ENCODE measurements at places on chromosomes 12 and 14.

DNA sequence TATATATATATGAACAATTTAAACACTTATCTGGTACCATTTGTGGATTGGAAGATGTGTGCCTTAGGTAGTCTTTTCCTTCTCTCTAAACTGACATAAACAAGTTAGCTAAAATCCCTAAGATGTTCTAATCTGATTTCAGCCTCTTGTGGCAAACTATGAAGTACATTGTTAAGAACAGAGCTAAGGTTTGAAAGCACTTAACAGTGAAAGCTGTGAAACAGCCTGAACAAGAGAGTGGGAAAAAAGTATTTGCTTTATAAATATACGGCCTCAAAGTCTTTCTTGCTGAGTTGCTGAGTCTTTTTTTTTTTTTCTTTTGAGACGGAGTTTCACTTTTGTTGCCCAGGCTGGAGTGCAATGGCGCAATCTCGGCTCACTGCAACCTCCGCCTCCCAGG lies 53.7 kb upstream of the PELI2 start:
- no peak for DNase-seq

DNA sequence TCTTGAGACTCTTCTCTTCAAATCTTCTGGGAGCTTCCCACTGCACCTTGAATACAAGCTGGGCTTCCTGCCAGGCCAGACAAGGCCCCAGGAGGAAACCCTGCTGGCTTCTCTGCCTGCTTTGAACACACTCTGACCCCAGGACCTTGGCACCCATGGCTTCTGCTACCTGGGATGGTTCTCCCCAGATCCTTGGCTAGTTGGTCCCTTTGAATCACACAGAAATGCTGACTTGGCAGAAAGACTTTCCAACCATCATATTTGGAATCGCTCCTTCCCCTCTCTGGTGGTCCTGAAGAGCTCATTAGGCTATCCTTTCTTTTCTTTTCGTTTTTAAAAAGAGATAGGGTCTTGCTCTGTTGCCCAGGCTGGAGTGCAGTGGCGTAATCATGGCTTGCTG lies 132.7 kb downstream of the RBM19 start:
- no peak for DNase-seq

GRCh38 chr12:128940090-128940888 lies 87.0 kb downstream of the GLT1D1 start:
- no peak for DNase-seq

DNA sequence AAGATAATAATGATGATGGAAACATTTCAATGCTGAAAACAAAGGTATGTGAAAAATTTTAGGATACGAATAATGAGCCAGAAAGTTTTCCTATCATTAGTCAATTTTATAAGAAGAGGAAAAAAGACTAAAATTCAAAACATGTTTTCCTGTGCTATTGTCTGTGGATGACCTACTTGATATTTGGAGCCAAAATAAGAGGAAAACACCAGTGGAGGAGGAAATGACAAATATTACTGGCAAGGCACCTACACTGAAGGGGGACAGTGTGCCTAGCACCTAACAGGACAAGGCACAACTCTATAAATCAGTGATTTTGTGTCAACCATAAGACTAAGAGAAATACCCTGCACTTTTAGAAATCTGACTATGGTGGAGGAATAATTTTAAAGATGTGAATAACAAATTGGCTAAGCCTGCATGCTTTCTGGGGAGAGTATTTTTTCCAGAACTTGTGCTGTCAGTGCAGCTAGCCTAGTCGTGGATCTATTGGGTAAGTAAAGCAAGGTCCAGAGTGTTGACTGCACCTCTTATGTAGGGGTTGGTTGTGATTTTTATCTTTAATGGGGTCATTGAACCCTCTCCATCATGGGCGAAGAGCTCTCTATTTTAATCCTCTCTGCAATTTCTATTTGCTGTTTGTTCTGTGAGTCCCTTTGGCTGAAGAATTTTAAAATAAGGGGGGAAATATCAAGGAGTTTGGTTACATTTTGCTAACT lies 398.0 kb downstream of the TMTC2 start:
- DNase-seq: no peak

DNA sequence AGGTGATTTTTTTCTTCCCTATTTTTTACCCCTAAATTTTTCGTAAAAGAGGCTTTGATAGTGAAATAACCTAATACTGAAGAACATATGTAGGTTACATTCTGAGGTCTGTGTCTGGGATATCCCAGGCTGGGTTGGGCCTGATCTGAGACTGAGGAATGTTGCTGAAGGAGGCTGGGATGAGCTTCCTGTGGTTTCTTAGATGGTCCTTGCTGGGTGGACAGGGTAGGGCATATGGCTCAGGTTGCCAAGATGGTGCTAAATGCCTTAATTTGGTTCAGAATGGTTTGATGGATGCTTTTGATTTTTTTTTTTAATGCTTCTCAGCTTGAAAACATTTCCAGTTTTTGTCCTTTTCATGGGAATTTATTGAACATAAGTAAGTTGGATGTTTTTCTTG lies 124.6 kb upstream of the PMCH start:
- DNase-seq: no peak

DNA sequence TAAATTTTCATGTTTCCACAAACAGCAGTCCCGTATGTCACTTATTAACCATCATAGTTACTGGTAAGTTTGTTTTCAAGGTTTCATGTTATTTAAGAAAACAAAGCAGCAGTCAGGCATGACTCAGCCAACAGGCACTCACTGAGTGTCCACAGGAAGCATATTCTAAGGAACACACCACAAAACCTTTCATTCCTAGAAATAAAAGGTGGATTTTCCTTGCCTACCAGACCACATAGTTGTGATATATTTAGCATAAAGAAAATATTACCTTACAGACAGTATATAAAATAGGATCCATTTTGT lies 143.3 kb upstream of the AVPR1A start:
- DNase-seq: no peak

DNA sequence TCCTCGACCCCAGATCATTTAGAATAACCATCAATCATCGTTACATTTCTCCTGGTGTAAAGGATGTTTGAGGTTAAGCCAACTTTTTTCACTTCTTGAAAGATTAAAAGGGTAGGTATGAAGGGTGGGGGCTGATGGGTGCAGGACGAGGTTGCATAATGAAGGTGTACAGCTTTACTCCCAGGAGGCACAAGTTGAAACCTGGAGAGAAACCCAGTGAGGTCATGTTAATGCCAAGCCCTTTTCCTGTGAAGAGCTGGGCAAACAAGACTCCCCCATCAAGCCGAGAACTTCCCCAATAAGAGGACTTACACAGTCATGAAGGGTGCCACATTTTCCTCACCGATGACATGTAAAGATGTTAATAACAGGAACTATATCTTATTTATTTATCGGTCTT lies 84.3 kb downstream of the FZD10 start:
- no peak for DNase-seq

GRCh38 chr14:99132821-99133635 lies 139.0 kb downstream of the BCL11B start:
- no peak for DNase-seq

DNA sequence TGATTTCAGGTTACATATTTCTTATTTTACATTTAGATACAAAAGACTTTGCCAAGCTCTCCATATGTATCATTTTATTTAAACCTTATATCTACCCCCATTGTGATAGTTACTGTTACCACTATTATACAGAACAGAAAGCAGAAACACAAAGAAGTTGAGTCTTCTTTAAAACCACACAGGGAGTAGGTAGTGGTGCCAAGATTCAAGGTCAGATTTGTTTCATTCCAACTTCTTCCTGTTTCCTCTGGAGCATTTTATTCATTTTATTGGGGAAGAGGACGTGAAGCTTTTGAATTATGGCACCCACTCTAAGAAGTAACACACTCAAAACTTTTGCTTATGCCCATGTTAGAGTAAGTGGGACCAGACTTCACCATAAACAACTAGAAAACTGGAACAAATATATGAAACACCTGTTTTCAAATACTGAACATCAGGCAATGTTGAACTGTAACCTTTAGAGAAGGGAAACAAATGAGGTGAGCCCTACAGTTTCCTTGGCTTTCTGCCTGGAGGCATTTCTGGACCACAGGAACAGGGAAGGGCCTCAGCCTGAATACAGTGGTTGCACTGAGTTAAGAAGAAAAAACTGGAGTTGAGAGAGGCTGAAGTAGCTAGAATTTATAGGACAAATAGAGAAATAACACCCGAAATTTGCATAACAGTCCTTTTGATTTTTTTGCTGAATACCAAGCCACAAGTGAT lies 160.4 kb upstream of the SSTR1 start:
- no peak for DNase-seq

- DNase-seq: no peak
Measured at GRCh38 chr12:124868252-124869058, 4.8 kb upstream of the SCARB1 start.

- no peak for DNase-seq
Measured at GRCh38 chr12:124175704-124176103, 119.2 kb upstream of the RFLNA start.

DNA sequence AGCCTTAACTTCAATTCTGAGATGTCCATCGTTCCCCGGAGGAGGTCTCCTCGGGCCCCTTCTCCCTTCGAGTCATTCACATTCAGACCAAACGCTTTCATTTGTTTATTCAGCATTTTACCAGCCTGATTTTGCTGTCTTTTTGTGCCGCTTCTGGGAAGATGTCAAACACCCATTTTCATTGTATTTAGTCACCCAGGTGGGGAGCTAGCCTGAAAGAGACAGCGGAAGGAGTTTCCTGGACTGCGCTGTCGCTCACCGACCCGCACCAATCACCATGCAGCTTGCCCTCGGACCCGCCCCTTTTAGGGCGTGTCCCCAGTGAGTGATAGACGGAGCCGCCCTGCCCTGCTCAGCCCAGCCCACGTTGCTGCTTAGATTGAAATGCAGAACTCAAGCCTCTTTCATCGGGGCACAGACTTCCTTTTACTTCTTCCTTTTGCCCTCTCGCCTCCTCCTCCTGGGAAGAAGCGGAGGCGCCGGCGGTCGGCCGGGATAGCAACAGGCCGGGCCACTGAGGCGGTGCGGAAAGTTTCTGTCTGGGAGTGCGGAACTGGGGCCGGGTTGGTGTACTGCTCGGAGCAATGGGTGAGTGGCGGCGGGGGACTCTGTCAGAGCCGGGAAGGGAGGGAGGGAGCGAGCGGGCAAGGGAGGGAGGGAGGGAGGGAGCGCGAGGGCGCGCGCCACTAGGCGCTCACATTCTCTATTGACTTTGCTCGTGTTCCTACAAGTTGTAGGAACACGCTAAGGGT lies at the start of gene PAX9:
Gene PAX9, plus strand, starts transcription at position 355 of the 752 bp plus-strand sequence. Its CDS starts 230 bp downstream, at position 585.
- no peak for DNase-seq

GRCh38 chr14:67943947-67944346 lies 124.4 kb downstream of the RAD51B start:
- DNase-seq: peak; percentile 20

DNA sequence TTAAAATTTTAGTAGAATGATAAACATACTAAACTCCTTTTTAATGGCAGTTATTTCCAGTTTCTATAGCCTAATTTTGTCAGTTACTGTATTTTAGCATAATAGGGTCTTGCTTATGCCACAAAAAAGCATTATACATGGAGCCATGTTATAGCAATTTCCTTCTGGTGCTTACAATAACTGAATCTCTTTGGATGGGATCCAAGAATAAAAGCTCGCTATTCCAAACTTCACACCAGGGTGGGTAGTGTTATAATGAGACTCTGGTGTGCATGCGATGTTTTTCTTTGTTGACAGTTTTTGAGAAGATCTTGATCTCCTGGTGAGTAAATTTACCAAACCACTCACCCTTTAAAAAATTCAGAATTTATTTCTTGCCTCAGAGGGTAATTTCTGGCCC lies 90.4 kb upstream of the CCDC91 start:
- no peak for DNase-seq

- DNase-seq: no peak
Measured at GRCh38 chr14:42535397-42535796, 928.7 kb downstream of the LRFN5 start.

DNA sequence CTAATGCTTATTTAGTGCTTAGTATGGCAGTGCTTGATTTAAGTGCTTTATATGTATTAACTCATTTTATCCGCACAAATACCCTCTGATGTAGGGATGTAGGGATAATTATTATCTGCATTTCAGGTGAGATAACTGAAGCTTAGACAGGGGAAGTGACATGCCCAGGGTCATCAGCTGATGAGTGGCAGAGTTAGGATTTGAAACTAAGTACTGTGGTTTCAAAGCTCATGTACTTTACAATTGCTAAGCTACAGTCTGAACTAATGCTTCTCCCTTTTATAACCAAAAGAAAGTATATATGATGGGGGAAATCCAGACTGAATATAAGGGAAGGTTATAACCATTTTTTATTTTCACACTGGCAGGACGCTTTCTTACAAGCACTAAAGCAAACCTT lies 229.6 kb upstream of the NAV3 start:
- DNase-seq: no peak
